ENCODE measurements at places on chromosomes 7 and 10.
A peak's percentile ranks its signal among the peaks of the same experiment; 100 is the strongest.

DNA sequence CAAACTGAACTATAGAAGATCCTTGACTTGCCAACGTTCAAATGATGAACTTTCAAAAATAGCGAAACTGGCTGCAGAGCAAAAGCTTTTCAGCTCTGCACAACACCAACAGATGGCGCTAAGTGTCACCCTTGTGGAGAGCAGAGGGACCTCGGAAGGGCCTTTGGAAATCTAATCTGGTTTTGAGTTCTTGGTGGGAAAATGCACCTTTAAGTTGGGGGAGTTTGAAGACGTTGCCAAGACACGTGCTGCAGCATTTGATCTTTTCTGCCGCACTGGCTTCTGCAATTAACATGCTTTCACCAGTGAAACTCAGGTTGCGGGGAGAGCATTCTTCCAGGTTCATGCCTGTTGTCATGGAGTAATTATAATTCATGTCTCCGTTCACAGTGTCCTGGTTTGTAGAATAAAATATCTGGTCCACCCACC is 26.3 kb upstream of the WDR11 start:
- no peak for DNase-seq

GRCh38 chr10:89454561-89455347 is 40.4 kb downstream of the IFIT5 start:
- no peak for DNase-seq

- DNase-seq: no peak
Measured at GRCh38 chr10:7756360-7756992, 31.3 kb downstream of the KIN start.

- DNase-seq: no peak
Measured at GRCh38 chr7:120774481-120774880, 83.5 kb downstream of the TSPAN12 start.

- peak; percentile 20 for DNase-seq
Measured at GRCh38 chr10:49398000-49398861, 2.3 kb upstream of the DRGX start.

GRCh38 chr7:47570649-47571050 is 11.3 kb downstream of the TNS3 start:
- no peak for DNase-seq

DNA sequence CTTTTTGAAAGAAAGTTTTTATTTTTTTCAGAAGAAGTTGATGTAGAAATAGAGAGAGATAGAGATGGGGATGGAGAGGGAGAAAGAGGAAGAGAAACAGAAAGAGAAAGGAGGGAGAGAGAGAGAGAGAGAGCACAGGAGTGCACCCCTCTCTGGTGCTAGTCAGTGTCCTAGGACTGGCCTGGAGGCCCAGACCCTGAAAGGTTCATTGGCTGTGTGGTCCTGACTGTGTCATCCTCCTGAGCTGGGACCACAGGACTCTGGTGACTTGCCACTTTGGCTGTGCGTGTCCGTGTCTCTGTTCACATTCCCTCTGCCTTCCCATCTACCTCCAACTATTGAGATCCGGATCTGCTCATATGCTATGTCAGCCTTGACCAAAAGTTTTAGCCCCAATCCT is 62.1 kb upstream of the SHH start:
- DNase-seq: no peak

- DNase-seq: no peak
Measured at GRCh38 chr10:33655165-33655815, 320.8 kb upstream of the NRP1 start.

Measured in activated CD4-positive, CD25-positive, alpha-beta regulatory T cell (primary cell).